Stimulated activated CD8-positive, alpha-beta memory T cell treated with anti-CD3 and anti-CD28 coated beads, Interleukin-15, amount 100 ng/mL, for 1 hour (primary cell): ENCODE measurements at places on chromosomes 1 and 21.

- DNase-seq, result no peak
Observed at GRCh38 chr1:217048104-217048707, 325.0 kb upstream of the ESRRG start.

DNA sequence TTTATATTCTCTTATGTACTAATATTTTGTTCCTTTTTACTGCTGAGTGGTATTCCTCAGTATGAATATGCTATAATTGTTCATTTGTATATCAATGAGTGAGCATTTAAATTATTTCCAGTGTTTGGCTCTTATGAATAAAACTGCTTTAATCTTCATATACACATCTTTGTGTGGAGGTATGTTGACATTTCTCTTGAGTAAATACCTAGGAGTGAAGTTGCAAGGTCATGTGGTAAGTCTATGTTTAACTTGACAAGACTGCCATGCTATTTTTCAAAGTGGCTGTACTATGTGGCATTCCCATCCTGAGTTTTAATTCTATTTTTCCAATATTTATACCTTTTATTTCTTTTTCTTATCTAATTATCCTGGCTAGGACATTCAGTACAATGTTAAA is 124.2 kb downstream of the ADSS2 start:
- DNase-seq, result no peak

DNA sequence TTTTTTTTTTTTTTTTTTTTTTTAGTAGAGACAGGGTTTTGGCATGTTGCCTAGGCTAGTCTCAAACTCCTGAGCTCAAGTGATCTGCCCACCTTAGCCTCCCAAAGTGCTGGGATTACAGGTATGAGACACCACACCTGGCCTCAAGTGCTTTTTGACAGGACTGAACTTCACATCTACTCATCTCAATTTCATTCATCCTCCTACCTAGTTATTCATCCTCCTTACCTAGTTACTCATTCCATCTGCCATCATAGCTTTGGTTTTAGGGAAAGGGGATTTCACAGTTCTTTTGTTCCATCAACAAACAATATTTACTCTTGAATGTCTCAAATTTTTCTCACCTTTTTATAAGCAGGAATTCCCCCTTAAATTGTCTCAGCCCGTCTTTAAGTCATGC is 38.6 kb upstream of the RALGPS2 start:
- DNase-seq, result no peak

- DNase-seq, result no peak
Observed at GRCh38 chr1:197620714-197621163, 154.5 kb downstream of the DENND1B start.

- no peak for DNase-seq
Observed at GRCh38 chr1:221157026-221157761, 278.0 kb downstream of the HLX start.

- no peak for DNase-seq
Observed at GRCh38 chr1:16147156-16147926, 8.5 kb downstream of the EPHA2 start.

DNA sequence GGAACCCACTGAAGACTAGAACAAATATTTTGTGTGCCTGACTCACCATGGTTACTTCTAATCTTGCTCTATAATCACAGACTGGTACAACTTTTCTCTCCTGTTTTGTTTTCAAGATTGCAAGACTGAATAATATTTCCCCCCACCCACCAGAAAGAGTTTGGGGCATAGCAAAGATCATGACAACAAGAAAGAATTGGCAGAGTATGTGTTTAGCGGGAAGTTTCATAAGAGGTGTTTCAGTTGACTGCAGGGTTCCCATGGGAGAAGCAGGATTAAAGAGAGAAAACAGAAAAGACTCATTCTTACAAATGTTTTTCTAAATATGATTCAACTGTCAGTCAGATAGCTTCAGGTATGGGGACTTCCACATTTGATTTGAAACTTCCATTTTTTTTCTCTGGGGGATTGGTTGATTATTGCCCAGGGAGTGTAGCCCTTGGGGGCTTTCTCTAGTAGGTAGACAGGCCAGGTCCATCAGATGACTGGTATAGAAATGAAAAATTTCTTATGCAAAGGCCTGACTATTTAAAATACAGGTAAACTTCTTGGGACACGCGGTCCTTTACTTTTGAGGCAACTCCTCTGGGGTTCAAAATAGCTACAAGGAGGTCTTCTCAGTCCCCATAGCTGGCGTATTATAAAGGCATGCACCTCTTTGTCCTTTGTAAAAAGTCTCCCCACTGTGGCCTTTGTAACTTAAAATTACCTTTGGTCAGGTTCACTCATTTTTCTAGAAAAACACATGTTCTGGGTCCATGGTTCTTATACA is 13.9 kb downstream of the OR14I1 start:
- DNase-seq, result no peak

- peak; percentile 7 for DNase-seq
Observed at GRCh38 chr1:83999316-83999819, 436 bp upstream of the TTLL7 start.

GRCh38 chr1:186915555-186915954 is 86.8 kb downstream of the PLA2G4A start:
- DNase-seq, result no peak

GRCh38 chr1:247180581-247180980 is 8.8 kb upstream of the ZNF124 start:
- no peak for DNase-seq

- no peak for DNase-seq
Observed at GRCh38 chr1:42736152-42736551, 3.9 kb downstream of the CLDN19 start.

- peak; percentile 59 for DNase-seq
Observed at GRCh38 chr1:95043141-95043980, 29.4 kb downstream of the ALG14 start.

- no peak for DNase-seq
Observed at GRCh38 chr1:203217139-203217655, 12.3 kb downstream of the CHIT1 start.

- DNase-seq, result no peak
Observed at GRCh38 chr1:27863538-27863915, 8.8 kb upstream of the THEMIS2 start.

- no peak for DNase-seq
Observed at GRCh38 chr1:66033781-66034180, 241.1 kb downstream of the PDE4B start.

DNA sequence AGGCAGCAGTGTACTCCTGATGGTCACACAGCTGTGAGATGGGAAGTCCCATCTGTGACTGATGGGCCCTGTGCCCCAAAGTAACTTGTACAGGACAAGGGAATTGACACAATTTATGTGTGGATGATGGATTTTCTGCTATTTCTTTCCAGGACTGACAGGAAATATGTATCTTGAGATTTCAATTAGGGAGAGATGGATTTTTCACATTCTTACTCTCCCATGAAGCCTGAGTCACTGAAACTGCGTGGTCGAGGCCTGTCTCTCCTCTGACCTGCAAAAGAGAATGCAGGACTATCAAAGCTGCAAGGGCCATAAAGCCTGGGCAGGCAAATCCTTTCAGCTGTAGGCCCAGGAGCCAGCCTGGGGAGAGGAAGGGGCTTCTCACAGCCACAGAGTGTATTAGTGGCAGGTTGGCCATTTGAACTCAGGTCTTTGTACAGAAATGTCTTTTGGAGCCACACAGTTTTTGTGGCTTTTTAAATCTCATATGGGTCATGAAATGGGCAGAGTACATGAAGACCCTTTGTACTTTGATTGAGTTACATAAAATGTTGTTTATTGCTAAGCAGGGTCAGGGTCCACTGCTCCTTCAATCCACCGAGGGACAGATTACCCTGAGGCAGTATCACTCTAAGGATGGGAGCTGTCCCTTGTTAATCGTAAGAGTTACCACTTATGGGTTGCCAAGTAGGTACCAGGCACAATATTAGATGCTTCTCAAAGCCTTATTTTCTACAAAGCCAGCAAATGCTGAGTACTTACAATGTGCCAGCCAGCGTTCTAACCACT is 14.8 kb downstream of the ALX3 start:
- DNase-seq, result no peak

- no peak for DNase-seq
Observed at GRCh38 chr1:77776007-77776700, 3.3 kb upstream of the MIGA1 start.
